ENCODE measurements at places on chromosomes 1 and 21. TPM values are rescaled to one million over a fixed set of nuclear protein-coding genes. Genes with fewer than 3 reads are reported as not detected.

Gene DFFB
- 3.8 TPM for total RNA-seq

DNA sequence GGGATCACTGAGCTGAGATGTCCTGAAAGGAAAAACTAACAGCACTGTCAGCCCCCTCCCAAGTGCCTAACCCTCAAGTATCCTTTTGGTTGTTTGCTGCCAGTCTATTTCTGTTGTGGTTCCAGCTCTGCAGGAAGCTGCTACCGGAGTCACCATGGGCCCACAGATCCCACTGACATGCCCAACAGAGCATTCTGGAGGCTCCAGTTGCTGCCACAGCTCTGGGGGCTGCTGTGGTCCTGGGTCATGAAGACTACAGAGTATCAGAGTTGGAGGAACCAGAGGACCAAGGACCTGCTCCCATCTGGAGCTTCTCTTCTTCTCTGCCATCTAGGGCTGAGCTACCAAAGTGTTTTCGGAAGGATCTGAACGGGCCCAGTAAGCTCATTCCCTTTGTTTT is 910 bp downstream of the LCE3A start:
- H3K27me3 ChIP-seq = no peaks in the 10 kb centered on the region
- H3K4me3 ChIP-seq = no peak overlapping the region
- DNase-seq = no peak
- H3K36me3 ChIP-seq = no peaks in the 10 kb centered on the region
- H3K4me1 ChIP-seq = peaks cover 13% of the 10 kb centered on the region

DNA sequence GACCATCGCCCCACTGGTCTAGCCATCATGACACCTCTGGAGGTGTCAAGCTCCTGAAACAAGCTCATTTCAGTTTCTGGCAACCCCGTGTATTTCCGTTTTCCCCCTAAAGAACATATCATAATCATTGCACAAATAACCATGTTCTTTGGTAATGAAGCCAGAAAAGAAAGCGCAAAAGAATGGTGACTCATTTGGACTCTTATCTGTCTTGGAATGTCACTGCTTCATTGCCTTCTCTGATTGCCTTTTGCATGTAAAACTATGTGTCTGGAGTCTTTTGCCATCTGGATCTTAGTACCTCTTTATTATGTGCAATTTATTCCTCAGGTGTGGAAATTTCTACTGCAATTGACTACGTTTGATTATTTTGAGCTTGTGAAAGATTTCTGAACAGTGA is 110.5 kb downstream of the COLGALT2 start:
- no peaks in the 10 kb centered on the region for H3K36me3 ChIP-seq
- H3K27ac ChIP-seq = no peak overlapping the region
- H3K4me3 ChIP-seq = no peak overlapping the region
- H3K27me3 ChIP-seq = no peaks in the 10 kb centered on the region
- peaks cover under 1% of the 10 kb centered on the region for H3K4me1 ChIP-seq

GRCh38 chr1:45925728-45926287 is 122.4 kb downstream of the MAST2 start:
- H3K4me3 ChIP-seq = no peak overlapping the region
- no peaks in the 10 kb centered on the region for H3K27me3 ChIP-seq
- DNase-seq = no peak
- H3K36me3 ChIP-seq = no peaks in the 10 kb centered on the region

DNA sequence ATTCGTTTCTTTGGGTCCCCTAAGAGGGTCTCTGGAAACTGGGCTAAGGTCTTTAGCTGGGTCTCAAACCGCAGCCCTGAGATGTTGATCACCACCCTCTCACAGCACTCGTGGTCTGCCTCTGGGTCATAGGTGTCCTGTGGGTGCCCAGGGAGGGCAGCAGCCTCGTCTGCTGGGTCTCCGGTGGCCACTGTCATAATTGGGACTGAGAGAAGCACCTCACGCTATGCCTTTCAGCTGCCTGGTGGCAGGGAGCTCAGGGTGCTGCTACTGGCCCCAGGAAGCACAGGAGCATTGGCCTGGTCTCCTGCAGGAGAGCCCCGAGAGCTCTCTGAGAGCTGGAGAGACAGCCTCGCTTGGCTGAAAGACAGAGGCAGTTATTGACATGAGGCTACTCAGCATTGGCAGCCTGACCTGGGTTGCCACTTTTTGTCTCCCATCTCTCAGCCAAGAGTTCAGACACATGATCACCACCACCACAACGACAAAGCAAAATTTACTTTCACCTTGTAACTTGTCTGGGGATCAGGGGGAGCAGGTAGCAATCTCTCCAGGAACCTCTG is 1.5 kb downstream of the KCNA2 start:
- H3K27me3 ChIP-seq = no peaks in the 10 kb centered on the region
- peaks cover 11% of the 10 kb centered on the region for H3K4me1 ChIP-seq
- no peak overlapping the region for H3K4me3 ChIP-seq

GRCh38 chr1:206734499-206735142 is 36.0 kb upstream of the IL19 start:
- no peaks in the 10 kb centered on the region for H3K4me1 ChIP-seq
- no peak for DNase-seq
- H3K27ac ChIP-seq = no peak overlapping the region
- H3K27me3 ChIP-seq = no peaks in the 10 kb centered on the region

Gene SPRR1B
- total RNA-seq = 889 TPM

Gene GBP3
- total RNA-seq = 10.7 TPM

DNA sequence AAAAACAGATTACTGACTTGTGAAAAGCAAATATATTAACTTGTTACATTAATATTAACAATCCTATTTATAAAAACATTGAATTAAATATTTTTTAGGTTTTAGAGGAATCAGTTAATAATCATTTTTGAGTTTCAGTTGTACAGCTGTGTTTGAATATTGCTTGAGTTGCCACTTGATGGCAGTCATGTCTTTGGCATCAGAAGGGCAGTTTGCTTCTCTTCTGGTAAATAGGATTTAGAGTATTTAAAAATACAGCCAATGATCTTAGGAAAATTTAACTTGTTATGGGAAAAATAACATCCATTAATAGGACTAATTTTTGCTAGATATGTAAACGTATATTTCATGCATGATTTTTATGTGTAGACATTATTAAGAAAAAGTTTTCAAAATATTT is 234.1 kb downstream of the NCAM2 start:
- H3K4me3 ChIP-seq = no peak overlapping the region
- no peaks in the 10 kb centered on the region for H3K36me3 ChIP-seq
- H3K27me3 ChIP-seq = no peaks in the 10 kb centered on the region
- no peak for DNase-seq
- no peak overlapping the region for H3K27ac ChIP-seq
- no peaks in the 10 kb centered on the region for H3K4me1 ChIP-seq

- no peak overlapping the region for H3K27ac ChIP-seq
- no peaks in the 10 kb centered on the region for H3K27me3 ChIP-seq
- no peak for DNase-seq
- H3K4me3 ChIP-seq = no peak overlapping the region
- no peaks in the 10 kb centered on the region for H3K4me1 ChIP-seq
These were observed 23.1 kb upstream of the MCOLN2 start for GRCh38 chr1:85019994-85020393.

Gene PSMG1
- 53.1 TPM for total RNA-seq

- H3K4me1 ChIP-seq = peaks cover 37% of the 10 kb centered on the region
- no peak for DNase-seq
- no peak overlapping the region for H3K4me3 ChIP-seq
- no peaks in the 10 kb centered on the region for H3K27me3 ChIP-seq
- H3K36me3 ChIP-seq = peaks cover 14% of the 10 kb centered on the region
These were observed 18.5 kb upstream of the TMEM222 start for GRCh38 chr1:27303509-27303908.

DNA sequence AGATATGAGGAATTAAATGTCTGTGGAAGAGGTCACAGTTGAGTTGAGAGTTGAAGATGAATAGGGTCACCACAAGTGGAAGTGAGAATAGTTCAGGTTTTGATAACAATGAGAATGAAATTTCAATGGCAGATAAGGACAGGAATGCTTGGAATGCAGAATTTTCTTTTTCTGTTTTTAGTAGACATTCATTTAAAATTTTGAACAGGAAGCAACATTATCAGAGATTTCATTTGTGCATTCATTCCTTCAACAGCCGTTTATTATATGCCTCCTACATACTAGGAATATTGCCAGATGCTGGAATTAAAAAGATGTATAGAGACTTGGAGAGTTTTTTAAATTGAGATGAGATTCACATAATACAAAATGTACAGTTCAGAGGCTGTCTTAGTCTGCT is 126.8 kb downstream of the ITSN1 start:
- no peaks in the 10 kb centered on the region for H3K4me1 ChIP-seq
- H3K27ac ChIP-seq = no peak overlapping the region
- H3K36me3 ChIP-seq = no peaks in the 10 kb centered on the region
- H3K27me3 ChIP-seq = no peaks in the 10 kb centered on the region
- no peak for DNase-seq

DNA sequence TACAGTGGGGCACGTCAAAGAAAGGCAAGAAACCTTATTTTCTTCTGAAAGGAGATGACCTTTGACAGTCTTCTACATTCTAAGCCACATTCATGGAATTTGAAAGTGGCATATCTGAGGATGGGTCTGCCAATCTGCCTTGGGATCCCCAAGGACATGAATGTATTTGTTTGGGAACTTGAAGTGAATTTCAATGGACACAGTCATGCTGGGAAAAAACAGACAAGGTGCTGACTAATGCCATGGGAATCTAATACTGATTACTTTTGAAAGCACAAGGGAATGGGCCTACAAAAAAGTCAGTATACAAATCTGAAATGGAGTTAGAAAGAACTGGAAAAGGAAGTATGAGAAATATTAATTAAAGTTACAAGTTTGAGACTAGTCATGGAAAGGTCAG is 128.8 kb downstream of the KCNJ6 start:
- no peaks in the 10 kb centered on the region for H3K4me1 ChIP-seq
- H3K27me3 ChIP-seq = no peaks in the 10 kb centered on the region
- no peak for DNase-seq
- H3K36me3 ChIP-seq = no peaks in the 10 kb centered on the region
- H3K4me3 ChIP-seq = no peak overlapping the region

DNA sequence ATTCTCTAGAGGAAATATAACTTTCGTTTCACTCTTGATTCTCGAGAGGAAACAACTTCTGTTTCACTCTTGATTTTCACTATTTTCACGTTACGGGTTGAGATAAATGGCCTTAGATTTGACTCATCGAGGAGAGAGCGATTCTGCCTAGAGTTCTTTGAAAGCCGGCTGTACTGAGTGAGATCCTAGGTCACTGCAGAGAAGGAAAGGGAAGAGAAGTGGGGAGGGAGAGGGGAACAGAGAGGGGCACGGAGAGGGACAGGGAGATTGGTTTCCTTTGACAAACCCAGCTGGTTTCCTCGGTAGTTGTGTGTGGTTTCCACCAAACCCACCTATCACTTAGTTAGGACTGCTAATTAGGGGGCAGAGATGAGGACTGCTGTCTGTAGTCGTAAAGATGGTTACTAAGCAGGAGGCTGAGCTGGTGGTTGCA is 21.6 kb upstream of the GPR137B start:
- no peak overlapping the region for H3K27ac ChIP-seq
- DNase-seq = no peak
- no peak overlapping the region for H3K4me3 ChIP-seq
- H3K4me1 ChIP-seq = peaks cover 7% of the 10 kb centered on the region
- no peaks in the 10 kb centered on the region for H3K27me3 ChIP-seq

Measured in esophagus squamous epithelium (tissue), 5 donors.